ENCODE measurements at places on chromosomes 1 and 21. TPM values are rescaled to one million over a fixed set of nuclear protein-coding genes. Genes with fewer than 3 reads are reported as not detected.

GRCh38 chr1:224168859-224169380, 14.1 kb upstream of the DEGS1 start:
- H3K27me3 ChIP-seq = peaks cover 3% of the 10 kb centered on the region
- H3K4me1 ChIP-seq = peaks cover 10% of the 10 kb centered on the region
- DNase-seq = peak; percentile 97
- no peaks in the 10 kb centered on the region for H3K36me3 ChIP-seq

Gene TEDDM1
- not detected for total RNA-seq

DNA sequence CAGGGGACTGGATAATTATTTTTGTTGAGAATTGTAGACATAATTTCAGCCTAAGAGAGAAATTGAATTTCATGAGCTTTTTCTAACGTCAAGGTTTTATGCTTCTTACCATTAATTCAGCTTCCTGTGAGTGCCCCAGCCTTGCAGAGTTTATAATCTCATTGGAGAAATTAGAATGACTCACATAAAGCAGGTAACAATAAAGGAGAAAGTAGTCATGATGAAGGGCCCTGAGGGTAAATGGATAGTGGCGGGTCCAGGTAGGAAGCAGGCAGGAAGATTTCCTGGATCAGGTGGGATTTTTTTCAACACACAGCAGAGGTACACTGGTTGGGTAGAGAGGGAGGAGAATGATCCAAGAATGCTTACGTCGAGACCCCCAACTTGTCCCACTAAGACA, 311.4 kb downstream of the BARHL2 start:
- no peak for DNase-seq
- no peak overlapping the region for H3K27ac ChIP-seq
- no peaks in the 10 kb centered on the region for H3K36me3 ChIP-seq
- no peaks in the 10 kb centered on the region for H3K27me3 ChIP-seq
- peaks cover 6% of the 10 kb centered on the region for H3K4me1 ChIP-seq

DNA sequence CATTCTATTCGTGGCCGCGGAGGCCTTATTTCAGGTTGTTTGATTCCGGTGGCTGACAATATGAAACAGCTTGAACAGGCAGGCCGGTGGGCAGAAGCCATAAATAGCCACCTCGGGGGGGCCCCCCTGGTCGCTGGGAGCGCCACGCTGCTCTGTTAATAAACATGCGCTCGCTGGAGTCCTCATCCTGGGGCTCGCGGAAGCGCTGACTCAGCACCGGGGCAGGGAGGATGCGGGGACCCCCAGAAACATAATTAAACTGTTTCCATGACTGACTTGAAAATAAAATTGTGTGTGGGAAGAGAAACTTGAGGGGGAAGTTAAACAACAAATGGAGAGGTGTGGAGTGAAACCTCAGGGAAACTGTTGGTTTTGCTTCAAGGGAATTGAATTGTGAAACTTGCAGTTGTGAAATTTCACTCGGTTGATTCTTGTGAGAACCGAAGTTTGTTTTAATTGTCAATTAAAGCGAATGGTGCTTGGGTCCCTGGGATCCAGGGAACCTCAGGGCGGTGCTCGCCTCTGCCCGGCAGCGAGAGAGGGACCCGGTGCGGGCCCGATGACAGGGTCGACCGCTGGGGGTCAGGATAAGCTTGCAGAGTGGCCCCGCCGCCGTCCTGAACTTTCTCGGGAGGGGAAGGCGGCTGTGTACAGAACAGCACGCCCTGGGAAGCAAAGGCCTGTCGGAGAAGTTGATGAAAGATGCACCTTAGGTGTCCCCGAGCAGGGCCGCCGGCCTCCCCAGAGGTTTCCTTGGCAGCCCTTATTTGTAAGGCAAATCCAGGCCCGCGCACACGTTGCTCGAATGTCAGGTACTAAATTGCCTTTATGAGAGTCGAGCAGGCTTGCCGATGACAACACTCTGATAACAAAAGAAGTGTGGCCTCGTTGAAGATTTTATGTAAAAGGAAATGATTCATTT, 176.9 kb upstream of the LMO4 start:
- H3K27me3 ChIP-seq = no peaks in the 10 kb centered on the region
- H3K27ac ChIP-seq = peak overlapping the region; percentile 32
- H3K4me1 ChIP-seq = peaks cover 27% of the 10 kb centered on the region
- peak; percentile 66 for DNase-seq
- H3K36me3 ChIP-seq = no peaks in the 10 kb centered on the region

DNA sequence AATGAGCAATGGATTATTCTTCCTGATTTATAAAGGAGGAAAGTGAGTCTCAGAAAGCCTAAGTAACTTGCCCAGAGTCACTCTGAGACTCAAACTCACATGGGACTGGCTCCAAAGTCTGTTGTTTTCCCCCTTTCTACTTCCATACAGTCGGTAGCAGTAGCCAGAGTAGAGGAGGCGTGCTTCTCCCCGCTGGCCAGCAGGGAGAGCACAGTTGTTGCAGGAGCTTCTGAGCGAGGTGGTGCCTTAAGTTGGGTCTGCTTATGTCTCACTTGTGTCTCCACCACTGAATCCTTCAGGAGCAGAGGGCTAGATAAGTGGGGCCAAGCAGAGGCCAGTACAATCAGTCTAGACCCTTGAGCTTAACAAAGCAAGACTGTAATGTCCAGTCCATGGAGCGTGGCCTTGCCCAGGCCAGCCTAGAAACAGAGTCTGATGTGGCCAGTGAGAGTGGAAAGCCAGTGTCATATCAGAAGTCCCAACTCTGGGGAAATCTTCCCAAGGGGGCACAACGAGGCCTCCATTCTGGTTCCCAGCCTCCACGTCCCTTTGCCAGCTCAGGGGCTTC, 181.9 kb downstream of the ZSCAN20 start:
- no peak overlapping the region for H3K27ac ChIP-seq
- H3K4me3 ChIP-seq = no peak overlapping the region
- H3K36me3 ChIP-seq = peaks cover 4% of the 10 kb centered on the region
- DNase-seq = peak; percentile 23

DNA sequence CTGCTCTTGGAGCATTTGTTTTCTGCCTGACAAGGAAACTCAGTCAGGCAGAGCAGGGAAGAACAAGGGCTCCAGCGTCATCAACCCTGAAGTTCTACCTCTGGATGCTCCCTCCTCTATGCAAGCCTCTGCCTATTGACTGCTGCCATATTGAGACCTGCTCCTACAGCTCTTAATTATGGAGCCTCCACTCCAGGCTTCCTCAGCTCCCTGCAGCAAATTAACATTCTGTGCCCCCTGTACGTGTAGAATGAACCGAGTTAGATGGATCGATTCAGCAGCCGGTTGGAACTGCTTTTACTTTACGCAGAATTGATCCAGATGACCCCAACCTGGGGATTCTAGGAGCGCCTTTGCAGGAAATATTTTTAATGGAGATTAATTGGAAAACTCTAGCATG, 68.7 kb downstream of the KIRREL1 start:
- no peak overlapping the region for H3K27ac ChIP-seq
- no peak for DNase-seq
- no peak overlapping the region for H3K4me3 ChIP-seq
- H3K36me3 ChIP-seq = peaks cover 7% of the 10 kb centered on the region

Gene CELA3B
- total RNA-seq = not detected

Gene THEM5
- not detected for total RNA-seq

DNA sequence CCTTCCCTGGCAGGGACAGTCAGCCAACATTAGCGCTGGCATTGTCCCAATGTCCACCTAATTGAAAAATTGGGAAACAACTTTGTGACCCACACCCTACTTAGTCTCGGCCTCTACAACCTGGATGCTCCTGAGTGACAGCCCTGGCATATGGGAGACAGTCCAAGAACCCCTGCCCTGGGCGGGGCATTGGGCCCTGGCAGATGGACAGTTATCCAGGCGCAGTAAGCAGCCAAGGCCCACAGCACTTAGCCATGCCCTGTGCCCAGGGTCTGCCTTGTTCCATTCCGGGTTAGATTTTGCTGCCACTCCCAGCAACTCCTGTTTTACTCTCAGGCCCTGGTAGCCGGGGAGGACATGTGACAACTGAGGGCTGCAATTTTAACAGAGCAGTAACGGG, 50.3 kb downstream of the NFASC start:
- DNase-seq = no peak
- H3K27ac ChIP-seq = no peak overlapping the region
- H3K4me1 ChIP-seq = peaks cover 6% of the 10 kb centered on the region

DNA sequence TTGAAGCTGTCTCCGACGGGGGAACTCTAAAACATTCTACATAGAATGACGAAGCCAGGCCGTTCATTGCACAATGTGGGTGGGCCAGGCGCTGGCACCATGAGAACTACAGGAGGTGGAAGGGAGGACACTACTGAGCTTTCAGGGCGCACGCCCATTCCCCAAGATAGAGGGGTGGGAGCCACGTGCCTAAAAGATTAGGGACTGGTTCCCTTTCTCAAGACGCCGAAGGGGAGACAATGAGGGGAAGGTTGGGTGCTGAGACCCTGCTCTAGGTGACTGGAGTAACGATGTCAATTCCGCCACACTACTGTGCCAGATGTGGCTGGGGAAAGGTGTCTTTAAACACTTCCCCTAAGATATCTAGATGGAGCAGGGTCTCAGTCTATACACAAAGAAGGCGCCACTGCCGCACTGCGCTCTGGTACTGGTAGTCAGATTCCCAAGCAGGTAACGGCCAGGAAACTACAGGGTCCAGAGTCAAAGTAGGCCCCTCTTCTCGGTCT, 782 bp downstream of the CSDE1 start:
- H3K36me3 ChIP-seq = no peaks in the 10 kb centered on the region
- DNase-seq = peak; percentile 33
- H3K27me3 ChIP-seq = no peaks in the 10 kb centered on the region
- H3K27ac ChIP-seq = peak overlapping the region; percentile 100
- H3K4me1 ChIP-seq = peaks cover 18% of the 10 kb centered on the region

DNA sequence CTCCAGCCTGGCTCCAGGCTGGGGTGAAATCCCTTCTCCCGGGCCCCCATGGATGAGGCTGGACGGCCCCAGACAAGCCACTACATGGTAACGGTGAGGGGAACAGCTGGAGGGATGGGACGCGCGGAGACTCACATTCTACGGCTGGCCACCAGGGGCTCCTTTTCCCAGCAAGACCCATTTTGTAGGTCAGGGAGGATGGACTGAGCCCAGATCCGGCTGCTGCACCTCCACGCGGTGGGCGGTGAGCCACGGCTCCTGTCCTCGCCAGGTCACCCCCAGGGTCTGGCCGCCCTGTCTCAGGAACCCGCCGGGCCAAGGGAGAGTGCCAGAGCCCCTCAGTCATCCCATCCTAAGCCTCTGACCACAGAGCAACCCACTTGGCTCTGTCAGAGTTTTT, 75.0 kb upstream of the ACTRT2 start:
- no peaks in the 10 kb centered on the region for H3K4me1 ChIP-seq
- H3K4me3 ChIP-seq = no peak overlapping the region
- no peaks in the 10 kb centered on the region for H3K36me3 ChIP-seq

Gene NCAM2
- 4.6 TPM for total RNA-seq

Gene TARDBP
- total RNA-seq = 140 TPM

Gene WNT3A
- not detected for total RNA-seq

GRCh38 chr1:92820551-92820950, 11.3 kb upstream of the RPL5 start:
- H3K4me3 ChIP-seq = no peak overlapping the region
- H3K27ac ChIP-seq = no peak overlapping the region
- H3K4me1 ChIP-seq = no peaks in the 10 kb centered on the region

Gene OR2T29
- total RNA-seq = not detected

Gene SLC30A7
- 60.0 TPM for total RNA-seq

DNA sequence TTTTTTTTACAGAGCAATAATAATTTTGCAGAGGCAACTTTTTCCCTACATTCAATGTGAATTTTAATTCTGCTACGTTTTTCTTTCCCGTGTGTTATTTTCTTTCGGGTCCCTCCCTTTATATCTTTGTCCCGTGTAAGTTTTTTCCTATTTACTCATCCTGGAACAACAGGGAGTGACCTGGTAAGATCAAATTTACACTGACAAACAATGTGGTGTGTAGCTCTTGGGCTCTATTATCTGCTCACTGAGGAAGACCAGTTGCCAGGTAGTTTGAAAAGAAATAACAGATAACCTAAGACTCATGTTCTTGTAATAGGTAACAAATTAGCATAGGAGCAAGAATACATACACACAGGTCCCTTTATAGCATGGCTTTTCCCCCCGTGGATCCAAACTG, 33.7 kb upstream of the GUCA2A start:
- H3K4me1 ChIP-seq = no peaks in the 10 kb centered on the region
- no peak overlapping the region for H3K27ac ChIP-seq
- H3K36me3 ChIP-seq = peaks cover 13% of the 10 kb centered on the region
- no peak for DNase-seq
- H3K4me3 ChIP-seq = no peak overlapping the region

GRCh38 chr1:20440785-20441200, 45.2 kb downstream of the CAMK2N1 start:
- H3K27me3 ChIP-seq = peaks cover 5% of the 10 kb centered on the region
- H3K27ac ChIP-seq = no peak overlapping the region
- peak; percentile 18 for DNase-seq
- no peak overlapping the region for H3K4me3 ChIP-seq

DNA sequence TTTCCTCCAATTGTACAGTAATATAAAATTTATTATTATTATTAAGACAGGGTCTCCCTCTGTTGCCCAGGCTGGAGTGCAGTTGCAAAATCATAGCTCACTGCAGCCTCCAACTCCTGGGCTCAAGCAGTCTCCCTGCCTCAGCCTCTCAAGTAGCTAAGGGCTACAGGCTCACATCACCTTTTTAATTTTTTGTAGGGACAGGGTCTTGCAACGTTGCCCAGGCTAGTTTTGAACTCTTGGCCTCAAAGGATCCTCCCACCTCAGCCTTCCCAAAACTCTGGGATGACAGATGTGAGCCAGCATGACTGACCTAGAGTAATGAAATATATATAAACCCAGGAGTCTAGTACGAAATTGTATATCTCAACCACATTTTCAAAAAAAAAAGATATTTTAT, 49.2 kb downstream of the B3GALNT2 start:
- H3K4me3 ChIP-seq = no peak overlapping the region
- H3K27ac ChIP-seq = no peak overlapping the region
- H3K27me3 ChIP-seq = no peaks in the 10 kb centered on the region
- no peaks in the 10 kb centered on the region for H3K4me1 ChIP-seq
- no peak for DNase-seq

Measured in astrocyte (in vitro differentiated cells and primary cell).